ENCODE measurements at places on chromosomes 7 and 10. TPM values are rescaled to one million over a fixed set of nuclear protein-coding genes. Genes with fewer than 3 reads are reported as not detected.

Gene GPC2
- 7.4 TPM for total RNA-seq

- peak; percentile 14 for DNase-seq
Measured at GRCh38 chr10:71486484-71487114, 89.9 kb downstream of the CDH23 start.

DNA sequence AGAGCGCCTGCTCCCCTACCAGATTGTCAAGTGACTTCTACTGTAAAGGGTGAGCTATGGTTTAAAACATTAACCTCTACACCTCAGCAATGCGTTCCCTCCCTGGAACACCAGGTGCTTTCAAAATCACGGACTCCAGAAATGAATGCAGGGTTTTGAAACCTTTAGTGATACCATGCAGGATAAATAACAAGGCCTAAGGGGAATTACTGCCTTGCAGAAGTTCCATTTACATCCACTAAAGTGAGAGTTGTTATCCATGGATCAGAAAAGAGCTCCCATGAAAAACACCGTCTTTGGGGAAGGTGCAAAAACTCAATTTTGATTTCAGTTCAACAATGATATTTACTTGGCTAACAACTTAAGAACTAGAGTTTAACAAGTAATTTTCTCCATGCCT is 4.0 kb downstream of the FZD8 start:
- DNase-seq = no peak

Gene WNT16
- total RNA-seq = not detected

Gene VWA2
- total RNA-seq = not detected

DNA sequence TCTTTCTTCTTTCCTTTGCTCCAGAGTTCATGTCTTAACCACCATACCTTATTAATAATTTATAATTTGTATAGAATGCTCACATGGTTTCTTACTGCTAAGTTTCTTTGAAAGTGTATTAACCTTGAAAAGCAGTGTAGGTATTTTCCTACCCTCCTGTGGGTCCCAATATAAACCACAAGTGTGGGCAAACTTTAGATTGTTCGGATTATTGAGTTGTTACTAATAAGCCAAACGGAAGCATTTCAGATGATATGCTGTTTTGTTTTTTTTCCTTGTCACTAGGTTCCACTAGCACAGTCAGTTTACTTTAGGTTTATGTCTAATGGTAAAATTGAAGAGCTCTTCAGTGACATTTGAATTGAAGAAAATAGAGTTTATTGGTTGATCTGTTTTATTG is 10.2 kb downstream of the SSBP1 start:
- DNase-seq = no peak

- DNase-seq = no peak
Measured at GRCh38 chr7:149877890-149878522, 4.2 kb downstream of the ATP6V0E2 start.

Gene PTPN20
- total RNA-seq = not detected

DNA sequence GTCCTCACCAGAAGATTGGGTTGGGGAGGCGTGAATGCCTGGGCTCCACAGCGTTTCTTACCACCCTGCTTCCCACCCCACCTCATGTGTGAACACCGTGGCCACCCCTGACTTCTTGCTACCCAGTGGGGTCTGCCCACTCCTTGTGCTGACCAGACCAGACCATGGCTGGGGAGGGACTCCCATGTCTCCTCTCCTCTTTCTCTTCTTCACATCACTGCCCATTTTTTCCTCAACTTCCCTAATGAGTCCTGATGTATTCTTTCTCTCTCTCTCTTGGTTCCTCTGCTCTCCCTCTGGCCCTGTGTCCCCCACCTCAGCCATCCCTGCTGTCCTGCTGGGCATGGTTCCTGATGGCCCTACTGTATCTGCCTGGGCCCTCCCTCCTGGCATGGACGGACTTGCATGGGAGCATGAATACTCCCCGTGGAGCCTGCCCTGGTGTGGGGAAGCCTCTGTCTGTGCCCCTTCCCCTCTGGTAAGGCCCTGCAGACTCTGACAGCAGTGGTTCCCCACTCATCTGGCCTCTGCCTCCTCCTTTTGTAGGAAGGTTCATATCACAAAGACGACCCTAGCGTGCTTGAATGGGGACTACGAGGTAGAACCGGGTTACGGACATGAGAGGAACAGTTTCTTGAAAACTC is 85.5 kb downstream of the ADCY1 start:
- no peak for DNase-seq

DNA sequence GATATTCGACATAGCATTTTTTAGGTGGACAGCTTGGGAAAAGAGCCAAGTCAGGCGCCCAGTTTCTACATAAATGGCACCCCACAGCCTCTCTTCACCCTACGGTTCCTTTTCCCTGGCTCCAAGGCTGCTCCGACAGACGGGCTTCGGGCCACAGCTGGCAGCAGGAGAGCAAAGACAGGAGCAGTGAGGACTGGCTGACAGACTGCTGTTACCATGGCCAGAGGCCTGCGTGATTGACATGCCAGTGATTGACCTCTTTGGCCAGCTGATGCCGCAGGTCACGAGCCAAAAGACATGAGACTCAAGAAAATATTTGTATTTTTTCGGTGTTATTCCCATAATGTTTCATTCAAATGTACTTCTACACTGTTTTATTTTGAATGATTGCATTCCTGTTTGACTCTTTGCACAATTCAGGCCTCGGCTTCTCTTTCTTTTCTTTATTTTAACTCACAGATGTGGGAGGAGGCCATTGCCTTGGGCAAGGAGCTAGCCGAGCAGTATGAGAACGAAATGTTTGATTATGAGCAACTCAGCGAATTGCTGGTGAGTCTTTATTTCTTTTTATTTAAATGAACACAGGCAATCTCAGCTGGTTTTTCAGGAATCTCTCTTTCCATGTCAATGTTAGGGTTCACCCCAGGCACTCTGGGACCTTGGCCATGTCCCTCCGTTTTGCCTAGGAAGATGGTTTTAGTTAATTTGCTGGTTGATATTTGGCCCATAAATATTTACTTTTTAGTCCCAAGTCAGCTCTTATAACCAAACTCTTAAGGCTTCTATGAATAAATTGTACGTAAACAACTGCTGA is 146.3 kb upstream of the NPS start:
- DNase-seq = no peak

DNA sequence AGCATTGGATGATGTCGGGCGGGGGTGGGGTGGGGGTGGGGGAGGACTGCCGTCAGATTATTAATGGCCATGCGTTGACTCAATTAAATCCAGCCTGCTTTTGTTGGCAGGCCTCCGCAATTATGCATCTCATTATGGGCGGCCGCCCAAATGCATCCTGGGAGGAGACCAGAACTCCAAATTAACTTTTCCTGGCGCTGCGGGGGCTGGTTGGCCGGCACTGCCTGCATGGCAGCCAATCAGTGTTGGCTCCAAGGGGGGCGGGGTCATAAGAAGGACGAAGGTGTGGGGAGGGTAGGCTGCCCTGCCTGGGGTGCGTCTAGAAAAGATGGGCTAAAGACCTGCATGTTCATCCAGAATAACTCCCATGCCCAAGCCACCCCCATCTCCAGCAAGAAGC is 83.9 kb upstream of the PAX2 start:
- DNase-seq = no peak

Gene SUN3
- 7.9 TPM for total RNA-seq

DNA sequence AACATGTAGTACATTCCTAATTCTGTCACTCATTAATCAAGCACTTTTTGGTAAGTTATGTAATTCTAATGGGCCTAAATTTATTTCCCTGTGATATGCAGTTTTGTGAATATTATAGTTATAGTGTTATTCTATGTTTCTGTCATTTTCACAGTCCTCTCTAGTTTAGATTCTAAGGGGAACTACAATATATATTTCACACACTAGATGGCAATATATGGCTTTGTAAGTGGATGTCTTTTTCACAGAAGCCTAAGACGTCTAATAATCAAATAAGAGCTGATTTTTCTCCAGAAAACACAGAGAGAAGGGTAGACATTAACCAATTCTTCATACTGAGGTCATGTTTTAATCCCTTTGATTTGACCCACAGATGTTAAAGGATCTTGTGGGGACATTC is 18.0 kb downstream of the RNLS start:
- peak; percentile 28 for DNase-seq

Gene PIP
- total RNA-seq = not detected

Gene IL2RA
- not detected for total RNA-seq

Gene COMTD1
- total RNA-seq = 49.9 TPM

DNA sequence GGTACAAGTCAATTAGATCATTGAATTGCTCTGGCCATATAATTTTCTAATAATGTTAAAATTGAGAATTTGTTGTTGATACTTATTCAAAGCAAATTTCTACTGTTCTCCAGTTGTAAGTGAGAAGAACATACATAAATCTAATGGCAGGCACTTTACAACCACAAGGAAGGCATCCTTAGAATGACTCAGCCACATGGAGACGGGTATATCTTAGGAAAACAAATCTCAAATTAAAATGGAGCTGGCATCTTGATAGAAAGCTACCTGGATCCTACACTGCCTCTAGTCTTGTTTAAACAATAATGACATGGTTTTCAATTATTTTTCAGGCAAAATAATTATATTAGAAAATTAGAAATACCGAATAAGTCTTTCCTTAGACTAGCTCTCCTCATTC is 1183.7 kb upstream of the SORCS1 start:
- DNase-seq = peak; percentile 66

Data from A172 (cell line).